ENCODE measurements at places on chromosomes 3 and 15.

GRCh38 chr3:10515884-10516495 is 10.6 kb upstream of the ATP2B2 start:
- no peak for DNase-seq

GRCh38 chr3:43909149-43909548 is 218.4 kb downstream of the ABHD5 start:
- DNase-seq: no peak

GRCh38 chr3:30878862-30879261 is 15.6 kb downstream of the GADL1 start:
- DNase-seq: no peak

GRCh38 chr3:4355401-4356219 is 52.4 kb downstream of the SETMAR start:
- no peak for DNase-seq

DNA sequence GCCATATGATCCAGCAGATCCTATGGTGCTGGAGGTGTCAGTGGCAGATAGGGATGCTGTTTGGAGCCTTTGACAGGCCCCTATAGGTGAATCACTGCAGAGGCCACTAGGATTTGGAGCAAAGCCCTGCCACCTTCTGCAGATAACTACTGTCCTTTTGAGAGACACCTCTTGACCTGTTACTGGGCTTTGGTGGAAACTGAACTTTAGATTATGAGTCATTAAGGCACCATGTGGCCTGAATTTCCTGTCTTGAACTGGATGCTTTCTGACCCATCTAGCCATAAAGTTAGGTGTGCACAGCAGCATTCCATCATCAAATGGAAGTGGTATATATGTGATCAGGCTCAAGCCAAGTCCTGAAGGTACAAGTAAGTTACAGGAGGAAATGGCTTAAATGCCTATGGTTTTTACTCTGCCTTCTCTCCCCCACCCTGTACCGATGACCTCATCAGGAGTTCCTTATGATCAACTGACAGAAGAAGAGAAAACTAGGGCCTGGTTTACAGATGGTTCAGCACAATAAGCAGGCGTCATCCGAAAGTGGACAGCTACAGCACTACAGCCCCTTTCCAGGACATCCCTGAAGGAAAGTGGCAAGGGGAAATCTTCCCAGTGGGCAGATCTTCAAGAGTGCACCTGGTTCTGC is 565.6 kb upstream of the AGTR1 start:
- DNase-seq: no peak

DNA sequence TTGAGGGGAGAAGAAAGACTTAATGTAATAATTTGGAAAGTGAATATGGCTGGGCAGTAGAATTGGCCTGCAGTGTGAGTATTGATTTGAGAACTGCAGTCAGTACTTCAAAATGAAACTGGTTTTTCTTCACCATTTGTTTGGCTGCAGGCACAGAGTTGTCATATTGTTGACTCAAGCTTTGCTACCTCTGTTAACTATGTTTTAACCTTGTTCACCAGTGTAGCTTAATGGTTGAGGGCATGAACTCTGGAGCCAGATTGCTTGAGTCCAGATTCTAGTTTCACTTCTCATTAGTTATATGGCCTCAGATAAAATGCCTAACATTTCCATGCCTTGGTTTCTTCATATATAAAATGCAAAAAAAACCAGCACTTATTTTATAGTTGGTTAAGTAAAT is 64.1 kb downstream of the CFAP44 start:
- DNase-seq: no peak

DNA sequence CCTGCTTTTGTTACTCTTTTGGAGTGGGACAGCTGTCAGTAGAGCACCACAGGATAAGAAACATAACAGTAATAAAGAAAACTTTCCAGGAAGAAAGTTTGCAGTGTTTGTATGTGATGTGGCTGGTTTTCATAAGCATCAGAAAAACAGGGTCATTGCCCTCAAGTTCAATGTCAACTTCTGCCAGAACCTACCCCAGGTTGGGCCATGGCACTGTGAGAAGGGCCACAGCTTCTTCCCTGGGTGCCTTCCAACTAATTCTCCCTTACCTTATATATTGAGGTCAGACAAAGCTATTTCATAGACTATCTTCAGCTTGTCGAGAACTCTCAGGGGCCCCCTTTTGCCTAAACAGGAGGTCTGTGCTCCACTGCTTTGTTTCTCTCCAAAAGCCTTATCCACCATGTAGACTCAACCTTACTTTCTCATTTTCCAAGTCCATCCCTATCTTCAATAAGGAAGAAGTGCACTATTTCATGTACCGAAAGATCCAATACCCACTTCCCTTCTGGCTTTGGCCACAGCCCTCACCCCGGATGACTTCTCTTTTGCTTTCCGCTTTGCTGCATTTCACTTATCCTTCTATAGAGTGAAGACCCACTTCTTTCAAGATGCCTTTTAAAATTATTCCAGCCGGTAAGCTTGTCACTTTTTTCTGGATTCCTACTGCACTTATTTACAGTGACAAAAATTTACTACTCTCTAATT is 38.2 kb upstream of the PLCL2 start:
- DNase-seq: no peak

DNA sequence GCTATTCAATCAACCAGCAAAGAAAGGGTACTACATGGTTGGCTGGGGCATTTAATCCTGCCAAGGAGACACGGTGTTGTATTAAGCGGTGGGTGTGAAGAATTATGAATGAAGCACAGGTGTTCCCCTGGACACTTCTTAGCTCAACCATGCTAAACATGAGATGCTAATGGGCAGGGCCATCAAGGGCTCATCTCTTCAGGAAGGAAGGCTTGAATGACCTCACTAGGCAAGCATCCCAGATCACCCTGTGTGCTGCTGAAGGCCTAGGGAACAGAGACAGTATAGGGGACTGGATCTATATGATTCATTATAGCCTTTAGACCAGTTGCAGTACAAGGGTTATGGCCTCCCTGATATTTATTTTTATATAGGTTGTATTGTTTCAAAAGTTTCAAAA is 221.3 kb upstream of the SLCO3A1 start:
- DNase-seq: no peak

GRCh38 chr3:10432156-10432845 is 73.1 kb downstream of the ATP2B2 start:
- no peak for DNase-seq

DNA sequence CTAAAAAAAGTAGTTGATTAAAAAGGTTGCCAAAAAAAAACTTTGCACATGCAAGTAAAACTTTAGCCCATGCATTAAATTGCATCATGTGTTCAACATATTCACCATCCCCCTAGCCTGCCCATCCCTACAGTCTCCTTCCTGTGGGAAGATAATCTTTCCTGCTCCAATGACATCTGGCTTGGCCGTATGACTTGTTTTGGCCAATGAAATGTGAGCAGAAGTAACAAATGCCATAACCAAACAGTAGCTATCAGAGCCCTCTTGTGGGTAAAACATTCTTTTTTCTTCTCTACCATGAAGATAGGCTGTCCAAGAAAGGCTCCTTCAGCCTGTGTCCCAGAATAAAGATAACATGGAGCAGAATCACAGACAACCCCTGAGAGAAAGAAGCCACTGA is 15.3 kb downstream of the ERC2 start:
- DNase-seq: no peak

GRCh38 chr3:173340626-173341025 is 56.9 kb upstream of the NLGN1 start:
- no peak for DNase-seq

DNA sequence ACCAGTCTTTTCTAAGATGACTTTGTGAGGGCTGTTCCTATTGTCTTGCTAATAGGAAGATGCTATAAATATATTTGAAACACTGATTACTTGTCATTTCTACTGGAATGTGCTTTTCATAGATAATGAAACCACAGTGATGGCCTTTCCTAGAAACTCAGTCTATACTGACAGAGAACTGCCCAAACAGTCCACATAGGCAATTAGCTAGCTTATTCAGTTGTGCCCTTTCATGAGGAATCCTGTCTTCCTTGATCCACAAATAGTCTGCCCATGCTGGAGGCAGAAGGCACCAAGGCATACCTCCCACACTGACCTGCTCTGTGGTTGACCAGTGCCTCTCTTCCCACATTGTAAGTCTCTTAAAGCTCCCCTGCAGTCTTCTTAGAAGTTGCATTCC is 135.9 kb downstream of the CMSS1 start:
- no peak for DNase-seq

DNA sequence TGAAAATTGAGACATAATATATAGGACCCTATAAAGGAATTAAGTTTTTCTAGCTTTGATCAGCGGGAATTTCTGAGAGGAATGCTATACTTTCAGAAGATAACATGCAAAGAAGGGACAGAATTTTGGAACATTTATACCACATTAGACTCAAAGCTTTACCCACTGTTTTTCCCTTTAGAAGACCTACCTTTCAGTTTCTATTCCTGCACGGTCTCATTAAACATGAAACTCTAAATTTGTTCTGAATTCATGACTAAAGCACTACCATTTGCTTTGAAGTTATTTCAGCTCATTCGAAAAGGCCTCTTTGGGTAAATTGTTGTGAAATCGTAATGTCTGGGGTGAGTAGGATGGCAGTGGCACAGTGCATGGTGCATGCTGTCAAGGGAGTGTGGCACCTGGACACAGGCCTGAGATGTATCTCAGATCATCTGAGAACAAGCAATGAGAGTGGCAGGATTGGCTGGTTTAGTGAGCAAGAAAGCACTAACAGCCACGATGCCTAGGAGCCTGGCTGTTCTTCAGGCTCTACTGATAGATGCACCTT is 42.5 kb downstream of the CHCHD4 start:
- no peak for DNase-seq

GRCh38 chr3:51708216-51708845 is 1.5 kb downstream of the GRM2 start:
- no peak for DNase-seq

DNA sequence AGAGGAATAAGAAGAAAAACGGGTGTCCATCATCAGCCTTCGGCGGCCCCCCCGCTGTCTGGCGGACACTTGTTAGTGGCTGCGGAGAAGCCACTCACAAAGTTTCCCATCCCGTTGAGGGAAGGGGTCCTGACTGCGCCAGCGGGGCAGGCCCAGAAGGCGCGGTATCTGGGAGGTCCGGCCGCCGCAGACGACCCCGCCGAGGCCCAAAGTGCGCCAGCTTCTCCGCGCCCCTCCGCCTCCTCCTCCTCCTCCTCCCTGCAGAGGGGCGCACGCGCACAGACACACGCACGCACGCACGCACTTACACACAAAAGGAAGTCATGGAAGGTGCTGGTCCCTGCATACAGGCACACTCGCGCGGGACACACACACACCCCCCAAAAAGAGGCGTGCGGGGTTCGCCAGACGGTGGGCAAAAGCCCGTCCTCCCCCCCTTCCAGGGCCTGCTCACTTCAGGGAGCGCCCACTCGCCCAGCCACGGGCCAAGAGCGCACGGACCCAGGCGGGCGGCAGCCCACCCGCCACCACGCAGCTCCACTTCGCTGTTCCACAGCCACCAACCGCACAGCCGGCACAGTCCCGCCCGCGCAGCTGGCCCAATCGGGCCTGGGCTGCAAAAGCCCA is 18.0 kb downstream of the ZNF148 start:
- peak; percentile 27 for DNase-seq
